Right lung (tissue), 10 donors: ENCODE measurements at places on chromosomes 7 and 10.

- no peak for DNase-seq
Measured at GRCh38 chr7:48876087-48876486, 48.3 kb upstream of the CDC14C start.

- DNase-seq = no peak
Measured at GRCh38 chr7:88009651-88010050, 75.6 kb downstream of the ADAM22 start.

- no peak for DNase-seq
Measured at GRCh38 chr7:139430443-139430842, 53.0 kb downstream of the KLRG2 start.

GRCh38 chr7:44154703-44155102, 13.6 kb upstream of the MYL7 start:
- DNase-seq = no peak

DNA sequence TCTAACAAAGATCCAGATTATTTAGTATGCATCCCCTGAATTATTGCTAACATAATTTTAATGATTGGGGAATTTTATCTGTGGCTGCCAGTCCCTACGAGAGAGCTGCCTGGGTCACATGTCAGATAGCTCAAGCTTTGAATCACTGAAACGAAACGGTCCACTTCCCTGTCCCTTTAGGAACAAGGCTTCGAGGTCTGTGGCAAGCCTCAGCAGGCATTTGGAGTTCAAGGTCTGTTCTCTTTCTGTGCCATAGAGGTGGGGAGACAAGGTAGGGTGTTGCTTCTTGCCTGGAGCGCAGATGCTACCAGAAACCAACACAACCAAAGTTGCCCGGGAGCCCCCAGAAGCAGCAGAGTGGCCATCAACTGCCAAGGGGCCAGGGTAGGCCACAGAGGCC, 13.9 kb upstream of the SH2D4B start:
- no peak for DNase-seq

GRCh38 chr10:106971411-106971831, 193.1 kb downstream of the SORCS1 start:
- no peak for DNase-seq

- DNase-seq = no peak
Measured at GRCh38 chr7:101549734-101550133, 79.4 kb downstream of the MYL10 start.

- DNase-seq = no peak
Measured at GRCh38 chr7:48161407-48162125, 9.7 kb upstream of the ABCA13 start.

- DNase-seq = no peak
Measured at GRCh38 chr7:4240042-4240441, 442.1 kb upstream of the FOXK1 start.

GRCh38 chr10:58268454-58268945, 462 bp upstream of the CISD1 start:
- no peak for DNase-seq

DNA sequence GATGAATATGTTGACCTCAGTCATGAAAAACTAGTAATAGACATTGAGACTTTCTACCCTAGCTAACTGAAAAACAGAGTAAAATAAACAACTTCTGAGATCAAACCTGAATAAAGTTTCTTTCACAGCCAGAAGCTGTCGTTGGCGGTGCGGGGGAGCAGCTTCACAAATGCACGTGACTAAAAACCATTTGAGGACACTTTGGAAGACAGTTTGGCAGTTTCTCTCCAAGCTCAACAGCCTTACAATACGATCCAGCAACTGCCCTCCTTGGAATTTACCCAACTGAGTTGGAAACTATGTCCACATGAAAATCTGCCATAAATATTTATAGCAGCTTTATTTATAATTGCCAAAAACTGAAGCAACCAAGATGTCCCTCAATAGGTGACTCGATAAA, 63.1 kb downstream of the CYTH3 start:
- peak; percentile 34 for DNase-seq

- no peak for DNase-seq
Measured at GRCh38 chr10:124006526-124006925, 86.9 kb downstream of the CHST15 start.

GRCh38 chr7:151114151-151115090, 28.1 kb downstream of the AGAP3 start:
- no peak for DNase-seq

GRCh38 chr7:39071116-39071515, 93.4 kb downstream of the POU6F2 start:
- no peak for DNase-seq

DNA sequence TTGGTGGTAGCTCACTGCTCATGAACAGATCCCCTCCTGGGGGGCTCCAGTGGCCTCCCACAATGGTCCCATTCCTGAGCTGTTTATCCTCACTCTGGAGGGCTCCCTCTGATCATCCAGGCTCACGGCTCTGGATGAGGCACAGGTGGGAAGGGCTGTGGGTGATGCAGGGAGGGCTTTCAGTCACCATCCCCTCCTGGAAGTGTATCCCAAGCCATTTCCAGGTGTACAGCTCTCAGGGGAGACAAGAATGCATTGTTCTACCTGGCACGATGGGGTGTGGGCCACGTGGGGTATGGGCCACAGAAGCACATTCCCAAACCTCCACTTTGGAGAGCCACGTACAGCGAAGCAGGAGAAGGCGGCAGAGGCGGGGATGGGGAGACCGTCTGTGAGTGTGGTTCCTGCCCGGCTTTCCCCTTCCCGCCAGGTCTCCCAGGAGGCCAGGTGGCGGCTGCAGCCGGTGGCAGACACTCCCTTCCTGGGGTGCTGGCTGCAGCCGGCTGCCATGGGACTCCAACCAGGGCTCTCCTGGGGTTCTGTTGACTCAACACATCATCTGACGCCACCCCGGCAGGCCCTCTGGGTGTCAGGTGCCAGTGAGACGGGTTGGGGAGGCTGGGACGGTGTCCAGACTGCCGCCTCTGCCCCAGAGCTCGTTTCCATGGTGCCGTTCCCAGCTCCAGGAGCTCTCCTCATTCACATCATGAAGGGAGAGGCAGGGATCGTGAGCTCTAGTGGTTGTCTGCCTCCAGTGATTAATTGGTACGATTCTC, 169.7 kb upstream of the RHEB start:
- DNase-seq = no peak

- no peak for DNase-seq
Measured at GRCh38 chr10:75599875-75600648, 168.6 kb downstream of the LRMDA start.

DNA sequence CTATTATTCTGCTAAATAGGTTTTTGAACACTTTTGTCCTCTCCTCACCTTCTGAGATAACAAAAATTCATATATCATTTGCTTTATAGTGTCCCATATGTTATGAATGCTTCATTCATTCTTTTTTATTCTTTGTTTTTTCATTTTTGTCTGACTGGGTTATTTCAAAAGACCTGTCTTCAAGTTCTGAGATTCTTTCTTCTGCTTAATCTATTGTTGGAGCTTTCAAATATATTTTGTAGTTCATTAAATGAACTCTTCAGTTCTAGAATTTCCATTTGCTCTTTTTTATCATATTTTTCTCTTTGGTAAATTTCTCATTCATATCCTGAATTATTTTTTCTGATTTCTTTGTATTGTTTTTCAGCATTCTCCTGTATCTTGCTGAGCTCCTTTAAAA, 53.1 kb upstream of the SCIN start:
- DNase-seq = no peak

GRCh38 chr7:73526896-73527821, 5.1 kb upstream of the BAZ1B start:
- no peak for DNase-seq

- DNase-seq = no peak
Measured at GRCh38 chr7:45071528-45071927, 17.2 kb downstream of the NACAD start.
